ENCODE measurements at places on chromosomes 6 and 20.

- DNase-seq: no peak
Measured at GRCh38 chr6:17292600-17293133, 11.5 kb downstream of the RBM24 start.

DNA sequence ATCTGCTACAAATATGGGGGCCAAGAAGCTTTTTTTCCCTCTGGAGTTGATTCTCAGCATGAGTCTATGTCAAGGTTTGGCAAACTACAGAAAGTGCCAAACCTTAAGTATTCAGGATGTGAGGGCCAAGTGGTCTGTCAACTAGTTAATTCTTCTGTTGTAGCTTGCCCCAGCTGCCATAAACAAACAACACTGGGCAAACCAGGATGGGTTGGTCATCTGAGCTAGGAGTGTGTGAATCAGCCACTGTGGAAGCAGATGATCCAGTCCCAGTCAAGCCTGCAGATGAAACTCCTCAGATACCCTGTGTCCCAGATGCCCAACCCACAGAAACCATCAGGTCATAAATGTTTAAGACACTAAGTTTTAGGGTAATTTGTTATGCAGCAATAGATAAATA lies 103.0 kb upstream of the MOCS1 start:
- DNase-seq: no peak

- no peak for DNase-seq
Measured at GRCh38 chr6:169343886-169344749, 90.5 kb upstream of the THBS2 start.

- DNase-seq: no peak
Measured at GRCh38 chr6:48825501-48826151, 637.4 kb downstream of the MMUT start.
